ENCODE measurements at places on chromosomes 11 and 22.
A peak's percentile ranks its signal among the peaks of the same experiment; 100 is the strongest.

DNA sequence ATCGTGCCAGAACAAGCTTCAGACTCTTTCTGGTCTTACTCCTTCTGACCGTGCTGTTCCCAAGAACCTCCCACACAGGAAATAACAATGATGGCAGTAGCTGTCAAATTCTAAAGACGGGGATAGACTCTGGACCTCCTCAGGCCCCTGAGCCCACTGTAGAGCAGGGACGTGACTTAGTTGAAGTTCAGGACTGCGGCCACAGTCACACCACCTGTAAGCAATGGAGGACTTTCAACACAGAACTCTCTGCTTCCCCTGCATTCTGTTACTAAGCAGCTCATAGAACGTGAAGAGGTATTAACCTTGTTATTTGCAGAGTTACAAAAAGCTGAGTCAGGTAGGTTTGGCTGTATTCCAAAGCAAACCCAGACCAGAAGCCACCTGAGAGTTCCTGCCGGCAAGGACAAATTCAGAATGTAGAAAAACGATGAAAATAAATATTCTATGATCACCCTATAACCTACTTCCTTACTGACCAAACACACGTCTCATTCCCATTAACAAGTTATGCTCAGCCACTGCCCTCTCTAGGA is 12.7 kb downstream of the TMEM45B start:
- DNase-seq, result no peak

- peak; percentile 91 for DNase-seq
These were observed 24.1 kb downstream of the GRAMD1B start for GRCh38 chr11:123454060-123454651.

DNA sequence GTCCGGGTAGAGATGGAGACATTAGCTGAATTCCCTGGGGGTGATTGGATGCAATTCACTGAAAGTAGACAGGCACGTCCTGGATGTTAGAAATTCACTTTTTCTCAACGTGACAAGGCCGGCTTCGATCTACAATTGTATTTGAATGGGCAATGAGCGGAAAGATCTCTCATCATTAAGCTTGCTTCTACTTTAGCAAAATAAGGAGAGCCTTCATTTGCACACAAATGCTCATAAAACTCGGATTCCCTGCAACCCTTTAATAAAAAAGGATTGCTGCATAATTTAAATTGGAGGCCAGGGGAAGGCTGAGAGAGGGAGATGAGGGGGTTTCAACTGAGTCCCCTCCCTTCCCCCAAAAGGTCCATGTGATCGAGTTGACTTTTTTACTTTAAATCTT is 10.6 kb upstream of the PAX6 start:
- DNase-seq, result no peak

GRCh38 chr11:123083623-123084029 is 21.7 kb upstream of the HSPA8 start:
- DNase-seq, result peak; percentile 96

- no peak for DNase-seq
These were observed 75.6 kb downstream of the SHANK2 start for GRCh38 chr11:71176812-71177211.

- DNase-seq, result no peak
These were observed 106.9 kb downstream of the CTNND1 start for GRCh38 chr11:57868491-57868890.

- no peak for DNase-seq
These were observed 716 bp upstream of the TYMP start for GRCh38 chr22:50530580-50530876.
